Activated CD8-positive, alpha-beta T cell treated with anti-CD3 and anti-CD28 coated beads, Interleukin-2, amount 10 ng/mL, durations not matched to agents 7 days and 5 days (primary cell): ENCODE measurements at places on chromosomes 3 and 15. TPM values are rescaled to one million over a fixed set of nuclear protein-coding genes. Genes with fewer than 3 reads are reported as not detected.

The TNFAIP8L3 gene
- total RNA-seq: not detected

The SLC15A2 gene
- 3.9 TPM for total RNA-seq

The TTLL13 gene
- total RNA-seq: not detected

The PLCB2 gene
- 133 TPM for total RNA-seq

GRCh38 chr3:178663201-178663934 is 127.1 kb downstream of the KCNMB2 start:
- no peaks in the 10 kb centered on the region for H3K4me1 ChIP-seq
- no peak for DNase-seq
- no peak overlapping the region for H3K27ac ChIP-seq
- H3K4me3 ChIP-seq: no peak overlapping the region
- H3K27me3 ChIP-seq: no peaks in the 10 kb centered on the region

DNA sequence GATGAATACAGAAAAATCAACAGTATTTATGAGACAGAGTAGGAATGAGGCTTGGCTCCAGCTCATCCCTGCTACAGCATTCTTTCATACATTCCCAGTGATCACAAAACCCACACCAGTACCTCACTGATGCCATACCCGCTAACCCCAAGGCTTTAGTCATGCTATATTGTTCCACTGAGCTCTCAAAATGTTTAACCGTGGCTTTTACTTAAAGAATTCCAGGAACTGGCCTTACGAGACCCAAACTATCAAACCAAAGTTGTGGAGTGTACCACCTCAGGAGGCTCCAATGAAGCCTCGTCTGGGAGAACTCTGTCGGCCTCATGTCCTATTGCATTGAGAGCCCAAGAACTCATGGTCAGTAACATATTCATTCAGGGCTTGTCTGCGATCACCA is 278.9 kb downstream of the ULK4 start:
- H3K4me3 ChIP-seq: no peak overlapping the region
- no peak overlapping the region for H3K27ac ChIP-seq
- no peak for DNase-seq
- no peaks in the 10 kb centered on the region for H3K27me3 ChIP-seq
- H3K4me1 ChIP-seq: no peaks in the 10 kb centered on the region

DNA sequence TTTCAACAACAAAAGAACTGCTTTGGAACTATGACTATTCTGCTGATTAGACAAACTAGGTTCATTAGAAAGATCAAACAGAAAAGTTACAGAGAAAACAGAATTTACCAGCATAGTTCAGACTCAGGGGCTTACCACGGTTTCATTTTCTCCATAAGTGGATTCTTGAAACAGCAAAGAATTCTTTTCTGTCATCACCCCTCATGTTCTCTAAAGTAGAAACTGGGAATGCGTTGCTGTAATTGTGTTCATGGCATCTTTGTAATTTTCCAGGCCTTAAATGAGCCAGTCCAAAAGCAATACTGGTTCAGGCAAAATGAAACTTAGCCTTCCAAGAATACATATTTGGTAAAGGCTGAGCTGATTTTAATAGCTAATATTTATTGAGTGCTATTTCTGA is 287.8 kb downstream of the CHL1 start:
- no peaks in the 10 kb centered on the region for H3K27me3 ChIP-seq
- no peak overlapping the region for H3K27ac ChIP-seq
- H3K4me3 ChIP-seq: no peak overlapping the region
- H3K4me1 ChIP-seq: no peaks in the 10 kb centered on the region
- no peaks in the 10 kb centered on the region for H3K36me3 ChIP-seq

GRCh38 chr3:174315225-174315624 is 543.9 kb upstream of the NAALADL2 start:
- no peaks in the 10 kb centered on the region for H3K36me3 ChIP-seq
- H3K4me3 ChIP-seq: no peak overlapping the region
- no peaks in the 10 kb centered on the region for H3K27me3 ChIP-seq

DNA sequence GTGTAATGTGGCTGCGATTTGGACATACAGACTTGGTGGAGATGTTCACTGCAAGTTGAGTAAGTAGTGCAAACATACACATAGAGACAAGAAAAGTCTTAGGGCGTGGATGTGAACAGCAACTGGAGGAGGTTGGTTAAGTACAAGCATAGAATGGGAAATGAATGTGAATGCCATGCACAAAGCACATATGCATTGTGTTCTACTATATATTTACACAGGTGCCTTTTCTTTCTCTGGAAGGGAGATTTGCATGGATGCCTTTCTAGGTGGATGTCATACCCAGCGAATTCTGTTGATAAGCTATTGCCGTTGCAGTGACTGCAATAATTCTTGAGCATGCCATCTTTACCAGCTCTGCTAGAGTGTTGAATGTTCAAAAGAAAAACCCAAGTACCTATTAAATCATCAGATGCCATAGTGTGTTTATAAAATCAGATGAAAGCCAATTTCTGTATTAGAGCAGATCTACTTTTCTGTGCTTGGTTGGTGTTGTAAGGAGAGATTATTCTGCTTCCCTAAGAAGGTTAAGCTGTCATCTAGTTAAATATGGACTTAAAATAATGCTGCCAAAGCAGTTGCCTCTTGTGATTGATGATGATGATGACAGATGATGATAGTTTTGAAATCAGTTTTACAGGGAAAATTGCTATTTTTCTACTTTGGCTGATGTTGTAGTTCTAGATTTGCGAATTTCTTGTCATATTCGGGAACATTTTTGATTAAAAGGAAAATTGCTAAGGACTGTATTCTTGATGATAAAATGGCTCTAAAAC is 148.4 kb downstream of the CNTN4 start:
- no peaks in the 10 kb centered on the region for H3K27me3 ChIP-seq
- H3K36me3 ChIP-seq: no peaks in the 10 kb centered on the region
- no peaks in the 10 kb centered on the region for H3K4me1 ChIP-seq
- DNase-seq: no peak
